C1 segment of cervical spinal cord (tissue), 14 donors: ENCODE measurements at places on chromosomes 16 and 17.

- no peak for DNase-seq
Observed at GRCh38 chr17:7767004-7767403, 49.5 kb downstream of the DNAH2 start.

GRCh38 chr17:76077584-76078110, 1.3 kb upstream of the ZACN start:
- no peak for DNase-seq

GRCh38 chr16:65126845-65127624, 5.2 kb upstream of the CDH11 start:
- DNase-seq, result no peak

GRCh38 chr16:55529018-55529417, 20.1 kb downstream of the LPCAT2 start:
- no peak for DNase-seq

DNA sequence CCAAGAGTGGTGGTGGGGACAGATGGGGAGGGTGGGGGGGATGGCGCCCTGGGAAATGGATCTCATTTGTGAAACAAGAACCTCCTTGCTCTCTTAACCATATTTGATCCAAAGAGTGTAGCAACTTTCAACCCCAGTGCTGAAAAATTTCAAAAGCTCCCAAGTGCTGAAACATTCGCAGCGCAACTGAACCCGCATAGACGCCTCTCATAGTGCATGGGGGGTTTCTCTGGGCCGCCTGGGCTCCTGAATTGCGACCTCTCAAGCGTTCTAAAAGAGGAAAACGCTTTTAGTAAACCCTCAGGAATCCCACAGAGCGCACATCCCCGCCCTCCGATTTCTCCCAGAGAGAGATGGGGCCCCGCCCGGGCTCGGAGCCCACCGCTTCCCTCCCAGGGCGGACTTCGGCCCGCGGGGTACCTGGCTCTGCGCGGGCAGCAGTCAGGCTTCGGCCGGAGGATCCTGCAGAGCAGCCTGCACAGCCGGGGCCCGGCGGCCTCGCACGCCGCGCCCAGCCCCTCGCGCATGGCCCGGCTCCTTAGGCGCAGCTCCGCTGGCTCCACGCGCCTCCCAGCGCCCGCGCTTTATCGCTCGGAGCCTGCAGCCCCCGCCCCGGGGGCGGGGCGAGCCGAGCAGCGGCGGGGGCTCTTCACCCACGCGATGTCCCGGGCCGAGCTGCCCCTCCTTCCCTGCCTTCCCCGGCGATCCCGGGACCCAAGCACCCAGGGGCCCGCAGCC, 7.0 kb downstream of the NOS2 start:
- DNase-seq, result no peak

DNA sequence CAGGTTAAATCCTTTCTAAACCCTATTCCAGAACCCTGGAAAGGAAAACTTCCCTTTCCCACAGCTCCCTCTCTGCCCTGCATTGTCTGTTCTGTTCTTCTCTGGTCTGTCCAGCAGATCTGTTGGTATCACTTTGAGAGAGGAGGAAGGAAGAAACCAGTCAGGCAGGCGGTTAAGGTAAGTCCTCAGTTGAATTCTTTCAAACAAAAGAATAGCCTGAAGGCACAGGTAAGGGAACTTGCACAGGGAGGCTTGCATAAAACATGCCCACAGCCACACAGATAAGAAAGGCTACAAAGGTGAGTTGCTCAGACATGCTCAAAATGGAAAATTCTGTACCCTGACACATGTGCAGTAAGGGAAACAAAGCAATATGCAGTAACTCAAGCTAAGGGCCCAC, 595.7 kb upstream of the CDH5 start:
- DNase-seq, result no peak

DNA sequence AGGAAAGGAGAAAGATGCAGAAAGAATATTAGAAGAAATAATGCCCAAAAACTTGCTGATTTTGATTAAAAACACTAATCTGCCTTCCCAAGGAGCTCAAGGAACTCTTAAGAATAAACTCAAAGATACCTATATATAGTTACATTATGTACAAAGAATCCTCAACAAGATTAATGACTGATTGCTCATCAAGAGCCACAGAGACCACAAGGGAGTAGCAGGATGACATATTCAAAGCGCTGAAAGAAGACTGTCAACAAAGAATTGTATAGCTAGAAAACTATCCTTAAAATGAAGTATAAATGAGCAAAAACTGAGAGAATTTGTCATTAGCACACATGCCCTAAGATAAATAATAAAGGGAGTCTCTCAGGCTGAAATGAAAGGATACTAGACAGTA, 6.2 kb downstream of the LPCAT2 start:
- no peak for DNase-seq

- DNase-seq, result no peak
Observed at GRCh38 chr17:28488533-28489276, 15.3 kb downstream of the SLC13A2 start.

DNA sequence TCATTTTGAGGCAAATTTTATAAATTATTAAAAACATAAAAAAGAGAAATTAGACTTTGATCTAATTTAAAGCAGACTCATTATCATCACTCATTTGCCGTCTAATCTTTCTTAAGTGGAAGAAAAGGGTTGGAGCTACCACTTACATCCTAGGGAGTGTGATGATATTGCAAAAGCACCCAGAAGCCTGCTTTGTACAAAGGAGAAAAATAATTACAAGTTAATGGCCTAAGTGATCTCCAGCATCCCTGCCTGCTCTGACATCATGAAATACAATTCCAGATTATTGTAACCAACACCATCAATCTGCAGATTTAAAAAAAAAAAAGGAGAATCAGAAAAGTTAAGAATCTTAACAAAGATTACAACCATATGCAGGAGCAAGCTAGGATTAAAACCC, 260.2 kb downstream of the GRIN2A start:
- DNase-seq, result no peak

DNA sequence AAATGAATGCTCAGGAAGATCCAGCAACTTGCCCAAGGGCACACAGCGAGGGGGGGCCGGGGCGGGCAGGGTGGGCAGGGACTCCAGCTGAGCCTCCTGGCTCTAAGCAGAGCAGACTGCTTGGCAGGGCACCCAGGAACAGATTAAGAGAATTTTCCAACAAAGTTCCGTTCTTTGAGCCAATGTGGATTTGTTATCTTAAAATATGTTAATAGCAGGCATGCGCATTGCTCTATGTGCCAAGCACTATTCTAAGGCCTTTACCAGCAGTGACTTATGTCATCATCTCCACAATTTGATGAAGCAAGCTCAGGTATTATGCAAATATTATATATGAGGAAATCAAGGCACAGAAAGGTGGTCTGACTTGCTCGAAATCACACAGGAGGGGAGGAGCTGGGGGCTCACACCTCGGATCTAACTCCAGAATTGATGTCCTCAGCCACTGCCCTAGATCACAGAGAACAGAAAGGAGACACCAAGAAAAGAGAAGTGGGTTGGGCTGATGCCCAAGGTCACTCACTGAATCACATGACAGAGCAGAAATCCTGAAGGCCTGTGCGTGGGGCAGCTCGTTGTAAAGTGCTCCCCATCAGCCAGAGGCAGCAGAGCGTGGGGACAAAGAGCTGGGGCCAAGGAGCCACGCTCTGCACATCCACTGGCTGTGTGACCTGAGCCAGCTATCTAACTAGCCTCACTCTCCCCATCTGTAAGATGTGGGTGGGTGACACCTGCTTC, 23.2 kb upstream of the MEAK7 start:
- DNase-seq, result no peak

GRCh38 chr17:76022973-76023899, 3.9 kb downstream of the EVPL start:
- no peak for DNase-seq

DNA sequence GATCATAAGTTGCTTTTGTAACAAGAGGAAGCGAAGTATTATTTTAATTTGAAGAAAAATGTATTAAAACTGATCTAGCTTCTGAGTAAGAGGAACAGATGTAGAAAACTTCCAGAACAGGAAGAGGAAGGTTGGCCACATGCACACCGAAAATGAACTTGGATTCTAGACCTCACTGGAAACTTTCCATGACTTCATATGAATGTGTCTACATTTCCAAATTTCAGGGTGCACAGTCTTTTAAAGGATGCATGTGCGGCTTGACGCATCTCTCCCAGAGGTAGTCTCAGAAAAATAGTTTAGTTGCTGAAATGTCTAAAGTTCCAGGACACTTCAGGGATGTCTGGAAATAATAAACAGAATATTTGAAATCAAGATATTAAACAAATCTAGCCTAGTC, 275.1 kb upstream of the MYOCD start:
- DNase-seq, result no peak

- DNase-seq, result no peak
Observed at GRCh38 chr17:67050471-67051154, 6.3 kb downstream of the CACNG1 start.

- no peak for DNase-seq
Observed at GRCh38 chr16:13139661-13140241, 238.4 kb downstream of the SHISA9 start.

- DNase-seq, result no peak
Observed at GRCh38 chr16:733382-734207, 6.7 kb downstream of the HAGHL start.

DNA sequence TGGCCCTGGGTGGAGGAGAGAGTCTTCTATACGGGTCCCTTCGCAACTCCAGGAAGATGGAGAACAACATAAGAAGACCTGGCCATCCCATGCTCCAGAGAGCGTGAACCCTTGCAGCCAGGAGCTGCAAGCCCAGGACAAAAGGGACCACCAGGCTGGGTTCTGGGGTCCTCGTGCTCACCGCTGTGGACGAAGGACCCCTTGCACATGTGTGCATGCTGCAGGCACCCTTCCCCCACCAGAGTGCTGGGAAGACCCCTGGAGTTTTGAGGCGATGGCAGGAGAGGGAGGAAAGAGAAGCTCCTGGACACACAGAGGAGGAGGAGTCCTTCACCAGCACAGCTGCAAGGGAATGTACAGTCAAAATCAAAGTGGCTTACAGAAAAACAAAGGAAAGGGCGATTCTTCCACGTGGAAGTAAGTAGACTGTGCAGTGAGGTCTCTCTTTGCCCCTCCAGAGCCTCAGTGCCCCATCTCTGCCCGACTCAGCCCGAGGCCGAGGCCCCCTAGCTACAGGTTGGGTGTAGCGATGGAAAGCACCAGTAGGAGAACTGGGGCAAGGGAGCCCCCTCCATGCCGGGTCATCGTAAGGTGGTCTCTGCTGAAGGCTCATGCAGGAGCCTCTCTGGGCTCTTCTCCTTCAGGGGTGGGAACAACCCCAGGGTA, 51.3 kb downstream of the PIMREG start:
- DNase-seq, result no peak

- no peak for DNase-seq
Observed at GRCh38 chr17:62566996-62567578, 60.4 kb upstream of the MRC2 start.

GRCh38 chr17:29927546-29927945, 2.5 kb downstream of the SSH2 start:
- DNase-seq, result no peak
